ENCODE measurements at places on chromosomes 2 and 18.

- H3K36me3 ChIP-seq, result no peaks in the 10 kb centered on the region
- no peaks in the 10 kb centered on the region for H3K27me3 ChIP-seq
- DNase-seq, result no peak
- H3K27ac ChIP-seq, result no peak overlapping the region
- H3K4me1 ChIP-seq, result no peaks in the 10 kb centered on the region
- no peak overlapping the region for H3K4me3 ChIP-seq
These were observed 37.7 kb downstream of the NETO1 start for GRCh38 chr18:72830109-72830508.

- peaks cover 41% of the 10 kb centered on the region for H3K27me3 ChIP-seq
- peaks cover 4% of the 10 kb centered on the region for H3K4me1 ChIP-seq
- DNase-seq, result no peak
- no peak overlapping the region for H3K4me3 ChIP-seq
- H3K27ac ChIP-seq, result no peak overlapping the region
- no peaks in the 10 kb centered on the region for H3K36me3 ChIP-seq
These were observed 1.4 kb downstream of the DES start for GRCh38 chr2:219419331-219420197.

DNA sequence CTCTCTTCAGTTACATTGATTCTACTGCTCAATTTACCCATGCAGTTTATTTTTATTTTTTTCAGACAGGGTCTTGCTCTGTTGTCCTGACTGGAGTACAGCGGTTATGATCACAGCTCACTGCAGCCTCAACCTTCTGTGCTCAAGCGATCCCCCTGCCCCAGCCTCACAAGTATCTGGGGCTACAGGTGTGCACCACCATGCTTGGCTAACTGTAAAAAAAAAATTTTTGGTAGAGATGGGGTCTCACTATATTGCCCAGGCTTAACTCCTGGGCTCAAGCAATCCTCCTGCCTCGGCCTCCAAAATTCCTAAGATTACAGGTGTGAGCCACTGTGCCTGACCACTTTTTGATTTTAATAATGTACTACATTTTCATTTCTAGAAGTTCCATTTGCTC, 93.8 kb upstream of the RNU4ATAC start:
- no peak for DNase-seq
- H3K36me3 ChIP-seq, result peaks cover 22% of the 10 kb centered on the region
- H3K27me3 ChIP-seq, result no peaks in the 10 kb centered on the region
- H3K4me1 ChIP-seq, result no peaks in the 10 kb centered on the region
- H3K27ac ChIP-seq, result no peak overlapping the region
- H3K4me3 ChIP-seq, result no peak overlapping the region

- H3K27ac ChIP-seq, result no peak overlapping the region
- peaks cover 38% of the 10 kb centered on the region for H3K27me3 ChIP-seq
- no peaks in the 10 kb centered on the region for H3K4me1 ChIP-seq
- DNase-seq, result no peak
- H3K4me3 ChIP-seq, result no peak overlapping the region
- H3K36me3 ChIP-seq, result no peaks in the 10 kb centered on the region
These were observed 11.7 kb upstream of the SERPINB5 start for GRCh38 chr18:63465059-63465458.

GRCh38 chr2:237732070-237732469, 66.5 kb upstream of the RBM44 start:
- no peak for DNase-seq
- no peak overlapping the region for H3K27ac ChIP-seq
- peaks cover 50% of the 10 kb centered on the region for H3K36me3 ChIP-seq
- no peaks in the 10 kb centered on the region for H3K27me3 ChIP-seq
- peaks cover 57% of the 10 kb centered on the region for H3K4me1 ChIP-seq

- H3K36me3 ChIP-seq, result no peaks in the 10 kb centered on the region
- no peak overlapping the region for H3K27ac ChIP-seq
- H3K27me3 ChIP-seq, result no peaks in the 10 kb centered on the region
- peaks cover 2% of the 10 kb centered on the region for H3K4me1 ChIP-seq
- DNase-seq, result no peak
These were observed 66.3 kb upstream of the NABP1 start for GRCh38 chr2:191611614-191612013.

DNA sequence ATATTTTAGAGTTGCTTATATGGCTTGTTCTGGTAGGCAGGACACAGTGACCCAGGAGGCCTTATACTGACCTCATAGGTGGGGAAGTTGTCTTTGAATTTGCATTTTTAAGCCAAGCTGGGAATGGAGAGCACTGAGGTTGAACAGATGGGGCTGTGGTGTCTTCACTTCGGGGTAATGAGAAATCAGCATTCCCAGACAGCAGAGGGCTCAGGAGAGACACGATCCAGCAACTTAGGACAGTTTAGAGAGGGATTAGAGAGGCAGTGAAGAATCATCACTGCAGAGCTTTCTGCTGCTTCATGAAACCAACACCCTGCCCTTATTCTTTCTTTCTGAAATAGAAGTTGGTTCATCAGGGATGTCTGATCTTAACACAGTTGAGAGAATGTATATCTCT, 202.4 kb downstream of the TDRD15 start:
- H3K27ac ChIP-seq, result no peak overlapping the region
- H3K4me3 ChIP-seq, result no peak overlapping the region
- no peaks in the 10 kb centered on the region for H3K36me3 ChIP-seq

GRCh38 chr2:189521699-189522434, 58.7 kb downstream of the SLC40A1 start:
- no peak overlapping the region for H3K4me3 ChIP-seq
- H3K27me3 ChIP-seq, result peaks cover 1% of the 10 kb centered on the region
- no peaks in the 10 kb centered on the region for H3K4me1 ChIP-seq
- DNase-seq, result no peak

DNA sequence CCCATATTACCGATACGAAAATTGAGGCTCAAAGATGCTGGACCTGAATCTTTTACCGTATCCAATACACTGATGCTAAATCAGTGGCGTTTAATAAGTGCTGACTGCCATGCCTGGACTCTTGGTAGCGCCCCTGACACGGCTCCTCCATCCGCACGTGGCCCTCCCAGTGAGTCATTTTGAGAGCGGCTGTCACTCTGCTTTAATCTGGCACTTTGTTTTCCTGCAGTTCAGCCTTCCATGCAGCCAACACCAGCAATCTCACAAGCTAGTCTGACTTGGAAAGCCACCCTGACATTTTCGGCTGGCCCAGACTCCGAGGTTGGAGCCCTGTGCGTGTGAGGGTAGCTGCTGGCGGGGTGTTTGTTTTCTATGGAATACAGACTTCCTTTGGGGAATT, 155.1 kb upstream of the LMAN1 start:
- no peak for DNase-seq
- H3K27ac ChIP-seq, result no peak overlapping the region
- no peak overlapping the region for H3K4me3 ChIP-seq
- H3K4me1 ChIP-seq, result no peaks in the 10 kb centered on the region

GRCh38 chr18:48573632-48574283, 34.9 kb downstream of the CTIF start:
- no peak overlapping the region for H3K4me3 ChIP-seq
- H3K27ac ChIP-seq, result no peak overlapping the region
- H3K36me3 ChIP-seq, result peaks cover 3% of the 10 kb centered on the region
- no peak for DNase-seq

GRCh38 chr18:7479756-7480155, 87.4 kb upstream of the PTPRM start:
- no peaks in the 10 kb centered on the region for H3K36me3 ChIP-seq
- no peak overlapping the region for H3K27ac ChIP-seq
- no peaks in the 10 kb centered on the region for H3K27me3 ChIP-seq
- DNase-seq, result no peak

DNA sequence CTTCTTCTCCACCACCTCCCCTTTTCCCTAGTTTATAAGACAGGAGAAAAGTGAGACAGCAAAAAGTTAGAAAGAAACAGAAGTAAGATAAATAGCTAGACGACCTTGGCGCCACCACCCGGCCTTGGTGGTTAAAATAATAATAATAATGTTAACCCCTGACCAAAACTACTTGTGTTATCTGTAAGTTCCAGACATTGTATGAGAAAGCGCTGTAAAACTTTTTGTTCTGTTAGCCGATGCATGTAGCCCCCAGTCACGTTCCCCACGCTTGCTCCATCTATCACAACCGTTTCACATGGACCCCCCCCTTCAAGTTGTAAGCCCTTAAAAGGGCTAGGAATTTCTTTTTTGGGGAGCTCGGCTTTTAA, 1.5 kb upstream of the BUB1 start:
- no peak overlapping the region for H3K27ac ChIP-seq
- no peak for DNase-seq
- peaks cover 35% of the 10 kb centered on the region for H3K4me1 ChIP-seq
- no peak overlapping the region for H3K4me3 ChIP-seq
- H3K27me3 ChIP-seq, result peaks cover 9% of the 10 kb centered on the region
- H3K36me3 ChIP-seq, result peaks cover 25% of the 10 kb centered on the region

GRCh38 chr2:137237055-137237454, 471.7 kb downstream of the THSD7B start:
- H3K36me3 ChIP-seq, result no peaks in the 10 kb centered on the region
- H3K4me3 ChIP-seq, result no peak overlapping the region
- H3K27me3 ChIP-seq, result no peaks in the 10 kb centered on the region
- H3K4me1 ChIP-seq, result no peaks in the 10 kb centered on the region
- DNase-seq, result no peak

DNA sequence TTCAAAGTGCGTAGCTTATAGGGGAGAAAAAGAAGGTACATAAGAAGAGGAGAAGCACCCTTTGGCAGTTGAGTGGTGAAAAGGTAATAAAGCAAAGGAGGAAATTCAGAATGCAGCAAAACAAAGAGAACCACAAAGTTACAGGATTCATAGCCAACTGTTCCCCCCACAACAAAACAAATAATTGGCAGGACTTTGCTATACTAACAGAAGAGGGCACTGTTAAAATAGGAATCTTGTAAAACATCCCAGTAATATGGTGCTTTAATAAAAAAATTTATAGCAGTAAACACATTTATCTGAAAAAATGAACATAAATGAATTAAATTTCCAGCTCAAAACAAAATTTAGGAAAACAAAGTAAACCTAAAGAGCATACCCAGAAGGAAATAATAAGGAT, 42.3 kb downstream of the R3HDM1 start:
- no peaks in the 10 kb centered on the region for H3K27me3 ChIP-seq
- H3K36me3 ChIP-seq, result peaks cover 5% of the 10 kb centered on the region
- H3K4me1 ChIP-seq, result no peaks in the 10 kb centered on the region
